ENCODE measurements at places on chromosomes 2 and 18.

DNA sequence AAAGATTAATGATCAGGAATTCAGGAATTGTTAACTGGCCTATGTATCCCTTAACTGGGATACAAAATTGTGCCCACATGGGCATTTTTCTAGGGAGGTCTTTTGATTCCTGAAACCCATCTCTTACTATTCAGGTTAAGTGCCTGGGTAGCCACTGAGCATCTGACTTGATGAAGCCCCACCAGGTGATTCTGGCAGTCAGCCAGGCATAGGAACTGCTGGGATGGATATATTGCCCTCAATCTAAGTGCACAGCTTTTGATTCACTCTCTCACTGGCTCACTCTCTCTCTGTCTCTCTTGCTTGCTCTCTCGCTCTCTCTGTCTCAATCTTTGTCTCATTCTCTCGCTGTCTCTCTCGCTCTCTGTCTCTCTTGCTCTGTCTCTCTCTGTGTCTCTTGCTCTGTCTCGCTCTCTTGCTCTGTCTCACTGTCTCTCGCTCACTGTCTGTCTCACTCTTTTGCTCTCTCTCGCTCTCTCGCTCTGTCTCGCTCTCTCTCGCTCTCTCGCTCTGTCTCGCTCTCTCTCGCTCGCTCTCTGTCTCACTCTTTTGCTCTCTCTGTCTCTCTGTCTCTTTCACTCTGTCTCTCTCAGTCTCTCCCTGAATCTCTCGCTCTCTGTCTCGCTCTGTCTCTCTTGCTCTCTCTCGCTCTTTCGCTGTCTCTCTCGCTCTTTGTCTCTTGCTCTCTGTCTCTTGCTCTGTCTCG is 22.3 kb downstream of the INPP1 start:
- DNase-seq, result no peak

DNA sequence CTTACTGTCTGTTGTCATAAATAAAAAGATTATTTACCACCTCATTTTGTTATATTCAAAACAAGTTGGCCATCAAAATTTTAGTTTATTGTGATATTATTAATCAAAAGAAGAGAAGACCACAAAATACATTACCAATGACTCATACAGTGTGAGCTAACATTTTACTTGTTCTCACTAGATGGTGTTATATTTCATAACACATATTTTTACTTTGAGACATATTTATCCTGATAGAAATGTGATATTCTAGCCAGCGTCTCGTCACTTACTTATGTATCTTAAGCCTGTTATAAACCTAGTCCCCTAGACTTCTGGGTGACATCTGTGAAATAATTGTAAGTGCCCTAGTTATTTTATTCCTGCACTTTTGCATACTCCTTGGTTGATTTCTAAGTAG is 263.2 kb downstream of the CDH7 start:
- no peak for DNase-seq

DNA sequence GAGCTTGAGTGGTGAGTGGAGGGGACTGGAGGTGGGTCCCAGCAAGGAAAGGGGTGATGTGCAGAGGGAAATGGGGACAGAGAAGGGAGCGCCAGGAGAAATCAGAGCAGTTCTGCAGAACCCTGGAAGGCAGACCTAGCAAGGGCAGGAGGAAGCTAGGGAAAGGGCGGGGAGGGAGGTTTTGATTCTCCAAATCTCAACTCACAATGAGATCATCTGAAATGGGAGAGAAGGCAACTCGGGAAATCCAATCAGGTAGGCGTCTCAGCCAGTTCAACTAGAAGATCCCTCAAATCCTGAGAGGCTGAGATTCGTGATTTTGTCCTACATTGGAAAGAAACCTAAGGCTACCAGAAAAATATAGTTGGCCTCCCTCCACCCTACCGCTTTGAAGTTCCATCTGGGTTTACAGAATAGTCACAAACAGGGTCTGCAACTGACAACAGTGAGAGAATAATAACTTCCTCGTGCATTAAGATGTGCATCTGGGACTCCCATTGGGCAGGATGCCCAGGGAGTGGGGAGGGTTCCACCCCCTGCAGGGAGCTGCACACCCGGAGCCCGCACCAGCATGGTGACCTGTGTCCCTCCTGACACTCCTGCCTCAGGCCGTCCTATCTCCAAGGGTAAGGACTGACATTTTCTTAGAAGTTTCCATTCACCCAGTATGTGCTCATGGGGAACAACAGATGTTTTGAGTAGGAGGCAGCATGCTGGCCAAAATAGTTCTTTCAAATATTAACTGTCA is 113.3 kb upstream of the ODC1 start:
- no peak for DNase-seq

GRCh38 chr2:25808006-25808383 is 70.3 kb downstream of the ASXL2 start:
- no peak for DNase-seq
